ENCODE measurements at places on chromosomes 3 and 15. TPM values are rescaled to one million over a fixed set of nuclear protein-coding genes. Genes with fewer than 3 reads are reported as not detected.
A peak's percentile ranks its signal among the peaks of the same experiment; 100 is the strongest.

Gene ARHGEF3
- total RNA-seq, result 112 TPM

Gene STRA6
- total RNA-seq, result not detected

Gene ANKDD1A
- 13.9 TPM for total RNA-seq

Gene A4GNT
- not detected for total RNA-seq

Gene ZNF621
- total RNA-seq, result 31.0 TPM

Gene LTK
- total RNA-seq, result 4.9 TPM

- DNase-seq, result no peak
Measured at GRCh38 chr15:81751816-81752545, 293.8 kb downstream of the MEX3B start.

GRCh38 chr3:80994085-80994665 lies 767.3 kb downstream of the GBE1 start:
- no peak for DNase-seq

- DNase-seq, result no peak
Measured at GRCh38 chr3:195810455-195810845, 1.3 kb downstream of the MUC4 start.

DNA sequence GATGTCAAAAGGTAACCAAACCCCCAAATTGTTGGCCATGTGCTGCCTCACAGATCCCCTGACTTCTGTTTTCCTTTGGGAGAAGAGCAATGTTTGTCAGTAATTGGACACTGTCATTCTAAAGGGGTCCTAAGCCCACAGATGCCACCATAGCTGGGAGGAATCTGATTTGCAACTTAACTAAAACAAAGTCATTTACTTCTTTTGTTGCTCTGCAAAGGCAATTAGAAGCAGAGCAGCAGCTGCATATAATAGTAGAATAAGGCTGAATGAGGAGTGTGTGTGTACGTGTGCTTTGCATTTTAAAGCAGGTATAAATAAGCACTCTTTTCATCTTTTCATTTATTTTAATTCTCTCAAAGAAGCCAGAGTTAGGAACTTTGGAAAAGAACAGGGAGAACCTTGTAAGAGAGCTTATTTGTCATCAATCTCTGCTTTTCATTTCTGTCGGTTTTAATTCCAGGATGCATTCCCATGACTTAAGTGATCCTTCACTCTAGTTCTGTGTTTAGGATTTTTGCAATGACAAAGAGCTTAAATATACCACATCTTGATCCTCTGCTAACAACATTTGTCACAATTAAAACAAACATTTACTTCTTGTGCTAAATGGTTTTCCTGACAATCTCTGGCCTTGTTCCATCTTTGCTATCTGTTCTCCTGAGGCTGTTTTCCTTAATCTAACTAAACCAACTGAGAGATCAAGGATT lies 530.2 kb upstream of the CBLB start:
- no peak for DNase-seq

DNA sequence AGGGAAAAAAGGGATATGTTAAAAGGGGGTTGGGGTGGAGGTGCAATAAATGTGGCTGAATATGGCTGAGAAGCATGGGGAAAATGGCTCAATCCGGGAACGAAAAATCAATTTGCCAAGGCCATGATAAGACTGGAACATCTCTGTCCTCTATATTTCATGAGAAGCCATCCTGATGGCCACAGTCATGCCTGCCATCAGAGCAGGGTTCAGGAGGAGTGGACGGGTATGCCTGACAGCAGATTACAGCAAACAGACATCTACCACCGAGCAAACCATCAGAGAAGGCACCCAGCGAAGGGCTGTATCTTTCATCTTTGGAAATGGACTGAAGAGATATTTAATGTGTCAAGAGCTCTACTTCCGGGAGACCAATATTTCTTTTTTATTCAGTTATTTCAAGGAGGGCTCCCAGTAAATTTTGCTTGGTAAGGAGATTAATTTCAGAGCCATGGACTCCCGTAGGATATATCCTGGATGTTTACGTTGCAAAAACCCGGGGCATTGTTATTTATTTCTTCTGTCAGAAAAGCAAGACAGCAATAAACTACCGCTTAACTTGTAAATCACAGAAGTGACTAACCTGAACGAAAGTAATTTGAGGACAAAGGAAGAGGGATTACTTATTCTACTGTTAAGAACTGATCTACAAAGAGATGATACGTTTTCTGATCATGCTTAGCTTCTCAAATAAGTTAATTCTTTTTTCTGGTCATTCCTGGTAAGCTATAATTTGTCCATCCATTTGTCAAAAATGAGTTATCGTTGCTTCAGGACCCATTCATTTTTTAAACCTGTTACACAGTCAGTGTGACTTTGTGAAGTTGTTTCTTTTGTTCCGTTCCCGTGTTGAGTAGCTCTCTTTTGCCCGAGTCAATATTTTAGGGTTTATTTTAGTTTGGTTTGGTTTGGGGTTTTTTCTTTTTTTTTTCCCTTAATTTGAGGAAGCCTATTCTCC lies 80.6 kb upstream of the CHD2 start:
- DNase-seq, result peak; percentile 36

GRCh38 chr15:99201408-99202175 lies 47.8 kb downstream of the TTC23 start:
- DNase-seq, result no peak

DNA sequence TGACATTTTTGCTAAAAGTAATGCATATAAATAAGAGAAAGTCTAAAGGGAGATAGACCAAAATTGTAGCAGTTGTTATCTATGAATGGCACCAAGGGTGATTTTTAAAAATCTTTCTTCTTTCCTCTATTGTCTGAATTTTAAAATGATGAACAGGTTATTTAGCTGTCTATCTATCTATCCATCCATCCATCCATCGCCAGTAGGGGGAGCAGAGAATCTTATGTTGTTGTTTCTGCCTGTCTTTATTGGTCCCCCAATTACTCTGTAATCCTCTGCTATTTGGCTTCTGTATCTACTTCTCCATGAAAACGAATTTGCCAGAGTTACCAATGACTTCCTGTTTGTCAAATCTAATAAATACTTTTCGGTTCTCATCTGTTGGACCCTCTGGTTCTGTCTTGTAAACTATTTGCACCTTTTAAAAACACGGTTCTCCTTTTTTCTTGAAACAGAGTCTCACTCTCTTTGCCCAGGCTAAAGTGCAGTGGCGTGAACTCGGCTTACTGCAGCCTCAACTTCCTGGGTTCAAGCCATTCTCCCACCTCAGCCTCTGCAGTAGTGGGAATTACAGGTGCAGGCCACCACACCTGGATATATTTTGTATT lies 86.0 kb downstream of the ECT2 start:
- no peak for DNase-seq

- no peak for DNase-seq
Measured at GRCh38 chr15:68206711-68207151, 1.6 kb upstream of the CALML4 start.

- no peak for DNase-seq
Measured at GRCh38 chr3:59046839-59047238, 3.0 kb downstream of the CFAP20DC start.

DNA sequence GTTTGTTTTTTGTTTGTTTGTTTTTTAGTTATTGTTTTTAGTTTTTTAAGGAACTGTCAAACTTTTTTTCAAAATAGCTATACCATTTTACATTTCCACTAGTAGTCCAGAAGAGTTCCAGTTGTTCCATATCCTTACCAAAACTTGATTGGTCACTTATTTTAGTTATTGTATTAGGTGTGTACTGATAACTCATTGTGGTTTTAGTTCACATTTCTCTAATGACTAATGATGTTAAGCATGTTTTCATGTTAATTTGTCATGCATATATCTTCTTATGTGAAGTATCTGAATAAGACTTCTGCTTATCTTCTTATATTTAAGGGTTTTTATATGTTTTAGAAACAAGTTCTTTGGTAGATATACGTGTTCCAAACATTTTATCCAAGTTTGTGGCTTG lies 89.5 kb downstream of the CD200R1L start:
- DNase-seq, result no peak

DNA sequence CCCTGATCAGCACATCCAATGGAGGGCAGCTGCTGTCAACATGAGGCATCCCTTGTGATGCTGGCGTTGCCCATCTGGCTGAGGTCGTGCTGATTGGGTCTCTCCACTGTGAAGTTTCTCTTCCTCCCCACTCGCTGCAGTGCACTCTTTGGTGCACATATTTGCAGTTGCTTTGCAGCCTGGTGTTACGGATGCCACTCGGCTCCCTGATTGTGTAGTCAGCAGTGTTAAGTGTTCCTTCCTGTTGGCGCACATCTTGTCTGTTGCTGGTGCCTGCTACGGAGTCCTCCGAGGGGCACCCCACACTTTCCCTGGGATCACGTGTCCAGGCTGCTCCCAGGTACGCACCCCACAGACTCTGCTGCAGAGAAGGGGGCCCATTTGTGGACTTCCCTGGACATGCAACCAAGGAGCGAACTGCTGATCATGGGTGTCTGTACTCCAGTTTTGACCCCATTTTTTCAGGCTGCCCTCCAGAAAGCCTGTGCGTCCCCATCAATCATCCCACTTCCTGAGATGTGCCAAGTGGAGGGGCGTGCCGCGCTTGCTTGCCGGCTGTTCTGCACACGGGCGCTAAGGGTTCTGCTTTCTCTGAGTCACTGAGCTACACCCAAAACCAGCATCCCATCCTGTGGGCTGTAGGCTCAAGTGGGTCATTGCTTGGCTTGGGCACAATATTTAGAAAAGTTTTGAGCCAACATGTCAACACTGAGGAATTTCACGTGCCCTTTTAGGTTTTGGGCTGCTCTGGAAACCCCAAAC lies 98.6 kb downstream of the FBLN2 start:
- DNase-seq, result no peak

DNA sequence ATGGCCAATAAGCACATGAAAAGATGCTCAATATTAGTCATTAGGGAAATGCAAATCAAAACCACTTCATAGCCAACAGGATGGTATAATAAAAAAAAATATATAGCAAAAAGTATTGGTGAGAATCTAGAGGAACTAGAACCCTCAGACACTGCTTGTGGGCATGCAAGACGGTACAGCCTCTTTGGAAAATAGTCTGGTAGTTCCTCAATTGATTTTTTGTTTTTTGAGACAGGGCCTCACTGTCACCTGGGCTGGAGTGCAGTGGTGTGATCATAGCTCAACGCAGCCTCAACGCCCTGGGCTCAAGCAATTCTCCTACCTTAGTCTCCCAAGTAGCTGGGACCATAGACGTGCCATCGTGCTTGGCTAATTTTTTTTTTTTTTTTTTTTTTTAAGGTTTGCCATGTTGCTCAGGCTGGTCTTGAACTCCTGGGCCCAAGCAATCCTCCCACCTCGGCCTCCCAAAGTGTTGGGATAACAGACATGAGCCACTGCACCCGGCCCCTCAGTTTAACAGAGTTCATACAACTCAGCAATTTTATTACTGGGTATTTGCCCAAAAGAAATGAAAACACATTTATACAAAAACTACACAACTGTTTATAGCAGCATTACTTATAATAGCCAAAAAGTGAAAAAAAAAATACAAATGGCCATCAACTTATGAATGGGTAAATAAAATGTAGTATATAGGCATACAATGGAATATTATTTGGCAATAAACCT lies 5.1 kb downstream of the PRC1 start:
- no peak for DNase-seq

DNA sequence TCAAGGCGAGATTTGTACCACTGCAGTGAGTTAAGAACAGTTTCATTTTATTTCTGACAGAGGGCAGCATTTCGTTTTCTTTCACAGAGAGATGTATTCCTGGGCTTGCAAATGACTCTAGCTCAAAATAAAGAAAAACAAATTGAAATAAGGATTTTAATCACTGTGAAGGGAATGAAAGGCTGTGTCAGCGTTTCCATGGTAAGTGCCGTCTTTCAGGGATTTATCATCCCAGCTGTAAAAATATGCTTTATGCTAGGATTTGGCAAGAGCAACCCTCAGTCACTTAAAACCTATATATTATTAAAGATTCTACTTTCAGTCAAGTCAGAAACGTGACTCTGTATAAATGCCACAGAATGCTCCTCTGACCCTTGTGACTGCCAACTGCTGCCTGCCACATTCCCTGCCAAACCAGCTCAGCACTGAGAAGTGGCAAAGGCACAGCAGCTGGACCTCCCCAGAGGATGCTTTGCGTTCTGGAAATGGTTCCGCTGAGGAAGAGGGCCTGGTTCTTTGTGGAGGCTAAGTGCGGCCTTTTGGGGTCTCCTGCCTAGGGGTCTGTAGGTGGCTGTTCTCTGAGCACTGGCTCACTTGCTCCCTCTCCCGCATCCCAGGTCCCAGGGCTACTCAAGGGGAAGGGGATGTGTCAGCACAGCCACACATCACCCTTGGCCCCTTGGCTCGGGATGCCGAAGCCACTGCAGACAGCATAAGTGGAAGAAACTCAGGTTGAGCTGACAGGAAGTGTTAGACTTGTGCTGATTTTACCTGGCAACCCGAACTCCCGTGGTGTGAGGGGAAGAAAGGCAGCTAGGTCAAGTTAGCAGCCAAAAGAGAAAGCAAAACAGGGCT lies 56.6 kb upstream of the POMGNT2 start:
- DNase-seq, result peak; percentile 82

DNA sequence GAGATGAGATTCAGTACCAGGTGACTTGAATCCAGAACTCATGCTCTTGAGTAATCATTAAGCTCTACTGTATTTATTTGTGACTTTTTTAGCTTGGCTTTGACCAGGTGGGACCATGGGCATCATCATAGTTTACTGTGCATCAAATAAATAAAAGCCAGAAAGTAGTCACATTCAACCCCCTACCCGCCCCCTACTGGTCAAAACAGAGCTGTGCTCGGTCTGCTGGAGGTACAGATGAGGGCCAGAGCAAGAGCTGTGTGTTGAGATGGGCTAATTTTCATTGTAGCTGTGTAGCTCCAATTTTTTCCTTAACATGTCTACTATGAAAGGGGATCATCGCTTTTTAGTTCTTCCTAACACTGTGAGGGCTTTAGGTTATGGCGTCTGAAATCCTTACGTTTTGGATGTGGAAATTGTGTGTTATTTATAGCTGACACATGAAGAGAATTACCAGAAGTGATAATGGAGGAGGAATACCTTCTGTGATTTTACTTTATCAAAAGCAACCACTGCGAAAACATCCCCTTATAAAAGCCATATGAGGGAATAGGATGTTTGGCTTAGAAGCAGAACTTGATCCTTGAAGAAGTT lies 375.1 kb downstream of the PTPRG start:
- peak; percentile 11 for DNase-seq

DNA sequence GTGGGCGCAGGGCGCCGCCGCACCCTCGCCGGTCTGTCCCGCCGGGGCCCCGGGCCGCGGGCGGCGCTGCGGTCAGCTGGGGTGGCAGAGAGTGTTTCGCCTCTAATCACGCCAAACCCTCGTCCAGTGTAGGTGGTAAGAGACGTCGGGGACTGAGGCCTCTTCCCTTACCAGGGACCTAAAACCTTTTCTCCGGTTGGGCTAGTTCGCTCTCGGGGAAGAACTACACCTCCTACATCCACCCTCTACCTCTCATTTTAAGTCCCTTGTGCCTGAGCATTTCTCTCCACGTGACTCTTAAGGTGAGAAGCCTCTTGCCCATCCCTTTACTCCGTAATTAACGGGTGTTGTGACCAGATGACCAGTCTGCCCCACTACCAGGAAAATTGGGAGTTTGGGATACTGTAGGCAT lies 520 bp downstream of the TMEM42 start:
- DNase-seq, result no peak

DNA sequence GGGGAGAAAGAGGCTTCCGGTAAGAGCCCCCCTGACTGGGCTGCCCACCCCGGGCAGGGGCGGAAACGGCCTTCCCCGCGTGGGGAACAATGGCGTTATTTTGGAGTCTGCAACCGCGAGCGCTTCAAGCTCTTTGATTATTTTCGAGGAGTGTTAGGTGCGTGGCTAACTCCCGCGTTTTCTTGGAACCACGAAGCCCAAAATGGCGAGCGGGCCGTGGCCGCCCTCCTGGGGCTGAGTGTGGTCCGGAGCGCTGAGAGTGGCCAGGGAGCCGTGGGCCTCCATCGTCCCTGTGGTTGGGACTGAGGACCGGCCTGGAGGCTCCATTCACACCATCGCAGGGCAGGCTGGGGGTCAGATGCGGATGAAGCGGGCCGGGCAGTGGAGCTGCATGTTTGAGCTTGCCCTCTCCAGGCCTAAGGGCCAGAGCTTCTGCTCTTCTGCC lies 44.6 kb upstream of the POLG start:
- DNase-seq, result no peak
